ENCODE measurements at places on chromosomes 1 and 21.

- no peak for ATAC-seq
These were observed 214.6 kb downstream of the DUSP10 start for GRCh38 chr1:221527302-221527701.

DNA sequence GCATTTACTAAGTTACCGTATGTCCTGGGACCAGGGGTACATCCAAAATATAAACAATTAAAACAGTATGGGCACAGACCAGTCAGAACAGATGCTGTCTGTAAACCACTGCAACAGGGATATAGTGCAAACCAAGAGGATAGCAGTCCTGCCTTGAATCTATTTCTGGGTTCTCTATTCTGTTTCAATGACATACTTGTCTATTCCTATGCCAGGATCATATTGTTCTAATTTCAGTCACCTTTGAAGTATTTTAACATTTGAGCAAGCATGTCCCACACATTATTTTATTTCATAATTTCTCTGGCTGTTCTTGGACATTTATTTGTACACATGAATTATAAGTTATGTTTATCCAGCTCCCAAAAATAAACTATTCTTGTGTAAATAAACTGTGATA, 28.2 kb upstream of the SYDE2 start:
- ATAC-seq, result no peak

- peak; percentile 99 for ATAC-seq
These were observed at the start of gene DONSON for GRCh38 chr21:33588485-33589335. Gene DONSON (minus strand): TSS chr21:33588684. CDS start chr21:33588641, 43 bp downstream.

GRCh38 chr1:201555593-201555945, 16.6 kb downstream of the NAV1 start:
- ATAC-seq, result no peak

DNA sequence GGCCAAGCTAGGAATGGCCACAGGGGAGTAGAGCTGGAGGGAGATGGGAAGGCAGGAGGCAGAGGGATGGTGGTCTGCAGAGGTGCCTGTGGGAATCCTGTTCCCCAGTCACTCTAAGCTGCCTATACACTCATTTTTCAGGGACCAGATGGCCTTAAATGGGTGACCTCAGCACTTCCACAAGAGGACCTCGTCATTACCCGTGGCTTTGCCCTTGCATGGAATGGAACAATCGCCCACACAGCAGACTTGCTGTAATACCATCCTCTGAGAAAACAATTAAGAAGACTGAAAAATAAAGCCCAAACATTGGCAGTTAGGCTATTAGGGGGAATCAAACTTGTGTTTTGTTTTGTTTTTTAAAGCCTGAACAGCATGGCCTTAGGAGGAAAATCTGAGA, 12.9 kb upstream of the TNN start:
- ATAC-seq, result no peak
